ENCODE measurements at places on chromosomes 16 and 17.

DNA sequence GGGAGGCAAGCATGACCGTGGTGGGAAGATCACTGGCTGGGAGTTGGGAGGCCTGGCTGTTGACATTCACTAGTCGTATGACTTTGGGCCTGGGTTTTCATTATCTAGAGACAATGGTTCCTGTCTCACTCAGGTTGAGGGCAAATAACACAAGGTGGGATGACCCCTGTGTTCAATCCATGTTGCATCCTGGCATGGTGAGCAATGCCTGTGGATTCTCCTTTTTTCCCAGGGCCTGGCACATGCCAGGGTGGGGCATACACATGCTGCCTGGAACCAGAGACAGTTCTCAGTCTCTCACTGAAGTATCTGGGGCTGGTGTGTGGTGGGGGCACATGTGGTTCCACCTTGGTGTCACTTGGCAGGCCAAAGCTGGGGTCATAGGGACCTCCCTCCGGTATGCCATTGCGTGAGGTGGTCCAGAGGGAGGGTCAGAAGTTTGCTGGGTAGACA lies 5.4 kb downstream of the THRA start:
- DNase-seq: no peak

- no peak for DNase-seq
Measured at GRCh38 chr16:83837566-83837965, 29.8 kb downstream of the HSBP1 start.

GRCh38 chr17:56752263-56752836 lies 81.4 kb downstream of the C17orf67 start:
- no peak for DNase-seq

- no peak for DNase-seq
Measured at GRCh38 chr17:42781639-42782165, 1.3 kb downstream of the WNK4 start.

DNA sequence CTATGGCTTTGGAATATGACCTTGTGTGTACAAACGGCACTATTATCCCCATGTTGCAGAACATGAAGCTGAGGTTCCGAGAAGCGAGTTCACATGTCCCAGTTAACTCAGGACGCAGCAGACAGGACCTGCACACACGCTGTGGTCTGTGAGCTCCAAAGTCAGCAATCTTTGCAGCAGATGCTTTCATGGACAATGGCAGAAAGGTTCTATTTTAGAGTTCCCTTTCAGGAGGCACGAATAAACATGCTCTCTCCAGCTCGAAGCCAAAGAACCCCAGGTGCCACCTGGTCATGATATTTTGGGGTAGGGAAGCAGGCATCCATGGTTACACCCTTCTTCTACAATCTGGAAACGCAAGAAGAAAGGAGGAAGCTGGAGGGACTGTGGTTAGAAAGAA lies 412.0 kb downstream of the TMEM114 start:
- DNase-seq: no peak

DNA sequence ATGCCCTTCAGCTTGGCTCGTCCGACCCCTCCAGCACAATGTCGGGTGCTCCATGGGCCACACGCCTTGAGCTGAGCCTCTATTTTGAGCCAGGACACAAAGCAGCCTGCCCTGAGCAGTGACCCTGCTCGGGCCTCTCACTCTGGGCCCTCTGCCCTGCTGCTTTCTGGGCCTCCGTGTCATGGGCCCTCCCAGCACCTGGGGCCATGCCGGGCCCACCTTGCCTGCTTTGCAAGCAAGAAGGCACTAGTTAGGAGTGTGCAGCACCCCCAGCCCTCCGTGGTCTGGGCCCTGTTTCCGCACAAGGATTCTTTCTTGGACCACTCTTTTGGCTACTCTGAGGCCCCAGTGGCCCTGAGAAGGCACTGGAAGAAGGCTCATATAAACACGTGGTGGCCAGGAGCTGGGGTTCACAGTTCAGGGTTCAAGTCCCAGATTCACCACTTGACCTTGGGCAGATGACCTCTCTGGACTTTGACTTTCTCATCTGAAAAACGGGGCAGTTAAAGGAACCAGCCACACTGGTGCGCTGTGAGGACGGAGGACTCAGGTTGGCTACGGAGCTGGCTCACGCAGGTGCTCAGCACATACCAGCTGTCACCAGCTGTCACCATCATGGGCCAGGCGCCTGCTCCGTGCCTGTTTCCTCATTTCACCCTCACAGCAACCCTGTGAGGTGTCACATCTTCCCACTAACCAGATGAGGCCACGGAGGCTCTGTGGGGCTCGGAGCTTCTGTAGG lies 166.0 kb upstream of the GSE1 start:
- DNase-seq: no peak

DNA sequence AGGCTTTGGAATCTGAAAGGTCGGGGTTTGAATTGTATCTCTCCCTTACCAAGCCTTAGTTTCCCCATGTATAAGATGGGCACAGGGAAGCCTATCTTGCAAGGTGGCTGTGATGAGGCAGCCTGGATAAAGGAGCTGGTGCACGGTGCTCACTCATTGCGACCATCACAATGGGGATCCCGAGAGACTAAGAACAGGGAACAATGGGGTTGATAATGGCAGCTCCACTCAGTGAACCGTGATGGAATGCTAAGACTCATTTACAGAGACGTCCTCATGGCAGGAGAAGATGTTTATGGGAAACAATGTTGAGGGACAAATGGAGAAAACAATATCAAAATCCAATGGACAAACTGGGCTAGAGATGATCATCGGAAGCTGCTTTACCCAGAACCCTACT lies 81.8 kb downstream of the SPACA3 start:
- DNase-seq: no peak

DNA sequence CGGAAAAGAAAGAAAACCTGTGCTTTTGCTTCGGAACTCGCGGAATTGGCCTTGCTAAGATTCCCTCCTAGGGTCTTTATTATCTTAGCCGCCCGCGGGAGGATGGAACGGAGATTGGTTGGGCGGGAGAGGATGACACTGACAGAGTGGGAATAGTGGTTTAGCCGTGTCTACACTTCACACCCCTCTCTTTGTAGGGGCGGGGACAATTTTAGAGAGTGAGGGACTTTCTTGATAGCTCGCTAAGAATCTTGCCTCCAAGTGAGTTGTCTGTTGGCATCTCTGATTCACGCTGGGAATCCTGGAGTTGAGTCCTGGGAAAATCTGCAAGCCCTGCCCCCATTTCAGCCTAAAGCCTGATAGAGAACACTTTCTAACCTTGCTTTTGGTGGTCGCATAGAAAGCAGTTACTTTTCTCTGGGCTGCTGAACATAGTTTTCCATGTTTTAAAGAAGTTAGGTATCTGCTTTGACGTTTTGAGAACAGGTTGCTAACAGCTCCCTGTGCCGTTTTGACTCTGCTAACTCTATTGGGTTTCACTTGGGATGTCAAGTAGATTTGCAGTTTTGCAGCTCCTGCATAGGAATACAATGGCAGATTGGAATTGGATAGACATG lies 697 bp downstream of the NOL11 start:
- DNase-seq: peak; percentile 18

GRCh38 chr16:79765901-79766394 lies 165.4 kb upstream of the MAF start:
- DNase-seq: no peak

GRCh38 chr16:138049-138417 lies 440 bp downstream of the NPRL3 start:
- DNase-seq: no peak

DNA sequence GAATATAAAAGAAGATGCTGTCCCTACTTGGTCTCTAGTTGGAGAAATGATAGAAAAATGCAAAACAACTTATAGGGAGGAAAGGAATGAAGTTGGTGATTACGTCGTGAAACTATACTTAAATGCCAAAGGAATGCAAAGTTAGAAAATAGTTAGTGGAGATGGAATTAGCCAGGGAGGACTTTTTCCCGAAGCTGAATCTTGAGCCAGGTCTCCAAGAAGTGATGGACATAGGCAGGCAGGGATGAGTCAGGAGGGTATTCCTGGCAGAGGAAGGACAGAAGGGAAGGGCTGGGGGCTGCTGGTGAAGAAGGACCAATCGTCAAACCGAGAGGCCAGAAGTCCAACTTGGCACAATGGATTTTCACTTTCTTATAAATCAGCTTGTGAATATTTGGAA lies 1.8 kb downstream of the SNTB2 start:
- DNase-seq: peak; percentile 60

DNA sequence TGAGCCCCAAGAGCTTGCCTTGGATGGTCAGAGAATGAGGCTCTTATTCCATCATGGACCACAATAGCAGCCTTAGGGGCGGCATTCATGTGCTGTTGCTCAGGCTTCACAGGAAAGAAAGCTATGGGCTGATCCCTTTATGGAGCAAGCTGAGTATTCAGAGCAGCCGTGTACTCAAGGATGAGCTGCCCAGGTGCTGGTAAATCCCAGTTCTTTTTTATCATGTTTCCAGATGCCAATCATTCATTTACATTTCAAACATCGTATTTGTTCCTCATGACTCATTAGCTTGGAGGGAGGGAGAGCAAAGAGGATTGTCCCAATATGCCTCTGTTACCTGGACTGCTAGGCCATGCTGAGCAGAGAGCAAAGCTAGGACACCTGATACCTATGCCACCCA lies 475.7 kb downstream of the SHISA9 start:
- no peak for DNase-seq
